ENCODE measurements at places on chromosomes 5 and 9.

- no peak for DNase-seq
Observed at GRCh38 chr5:27472000-27472763, 433.8 kb upstream of the CDH9 start.

- no peak for DNase-seq
Observed at GRCh38 chr9:127065592-127065991, 56.8 kb downstream of the ANGPTL2 start.

DNA sequence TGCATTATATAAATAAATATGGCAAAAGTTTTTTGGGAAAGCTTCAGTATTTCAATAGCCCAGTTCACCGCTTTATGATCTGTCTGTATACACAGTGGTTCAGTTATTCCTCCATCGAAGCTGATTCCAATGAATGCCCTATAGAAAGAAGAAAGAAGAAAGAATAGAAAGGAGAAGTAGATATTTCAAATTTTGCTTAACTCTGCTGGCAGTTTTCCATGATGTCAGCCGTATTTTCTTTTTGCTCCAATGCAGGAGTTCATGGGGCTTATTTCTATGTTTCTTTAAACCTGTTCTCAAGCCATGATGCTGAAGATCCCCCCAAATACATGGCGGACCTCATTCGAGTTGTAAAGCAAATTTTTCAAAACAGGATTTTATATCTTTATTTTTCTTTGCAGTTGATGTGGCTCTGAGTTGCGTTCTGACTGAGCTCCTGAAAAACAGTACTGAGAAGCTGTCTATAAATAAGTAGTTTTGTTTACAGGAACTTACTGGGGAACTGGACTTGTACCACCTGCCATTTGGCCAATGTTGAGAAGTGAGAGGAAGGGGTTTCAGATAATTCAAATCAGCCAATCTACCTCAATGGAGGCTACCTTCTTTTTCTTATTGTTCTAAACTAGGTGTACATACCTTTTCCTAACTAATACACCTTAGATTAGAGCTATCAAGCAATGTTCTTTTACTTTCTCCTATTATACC is 418.5 kb upstream of the MEF2C start:
- DNase-seq, result no peak

DNA sequence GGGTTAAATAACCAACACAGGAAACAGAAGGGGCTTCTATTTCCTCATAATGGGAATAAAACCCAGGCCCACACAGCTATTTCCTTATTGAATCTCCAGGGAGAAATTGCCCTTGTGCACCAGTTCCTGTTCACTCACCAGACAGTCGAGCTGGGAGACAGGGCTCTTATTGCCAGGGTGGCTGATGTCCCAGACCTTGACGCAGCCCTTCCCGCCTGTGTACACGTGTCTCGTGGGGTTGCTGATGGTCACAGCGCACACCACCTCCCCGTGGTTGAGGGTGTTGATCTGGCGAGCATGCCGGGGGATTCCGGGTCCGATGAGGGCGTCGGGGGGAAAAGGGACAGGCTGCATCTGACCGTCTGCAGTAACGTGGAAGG is 96.5 kb downstream of the TLE1 start:
- no peak for DNase-seq

DNA sequence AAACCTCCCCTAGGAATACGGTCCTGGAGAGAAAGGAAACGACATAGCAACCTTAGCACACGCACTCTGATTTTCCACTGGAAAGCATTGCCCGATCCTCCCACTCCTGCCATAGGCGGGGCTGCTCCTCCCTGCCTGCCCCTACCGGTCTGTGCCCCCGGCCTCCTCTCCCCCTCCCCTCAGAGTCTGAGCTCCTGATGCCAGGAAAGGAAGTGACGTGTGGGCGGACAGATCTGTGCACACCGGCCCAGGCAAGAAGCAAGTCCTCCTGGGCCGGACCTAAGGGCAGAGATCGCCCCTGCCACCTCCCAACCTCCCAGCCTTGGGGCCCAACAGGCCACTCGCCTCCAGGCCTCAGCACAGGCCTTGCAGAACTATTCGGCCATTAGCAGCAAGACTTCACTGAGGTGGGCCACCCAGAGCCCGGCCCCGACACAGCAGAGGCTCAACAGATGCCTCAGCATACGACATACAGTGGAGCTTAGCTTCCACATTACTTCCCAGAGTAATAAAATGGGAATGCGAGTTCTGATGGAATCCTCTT is 7.2 kb downstream of the NINJ1 start:
- no peak for DNase-seq
